ENCODE measurements at places on chromosomes 6 and 20.

GRCh38 chr6:51182827-51183226 is 364.2 kb downstream of the TFAP2B start:
- DNase-seq, result no peak

DNA sequence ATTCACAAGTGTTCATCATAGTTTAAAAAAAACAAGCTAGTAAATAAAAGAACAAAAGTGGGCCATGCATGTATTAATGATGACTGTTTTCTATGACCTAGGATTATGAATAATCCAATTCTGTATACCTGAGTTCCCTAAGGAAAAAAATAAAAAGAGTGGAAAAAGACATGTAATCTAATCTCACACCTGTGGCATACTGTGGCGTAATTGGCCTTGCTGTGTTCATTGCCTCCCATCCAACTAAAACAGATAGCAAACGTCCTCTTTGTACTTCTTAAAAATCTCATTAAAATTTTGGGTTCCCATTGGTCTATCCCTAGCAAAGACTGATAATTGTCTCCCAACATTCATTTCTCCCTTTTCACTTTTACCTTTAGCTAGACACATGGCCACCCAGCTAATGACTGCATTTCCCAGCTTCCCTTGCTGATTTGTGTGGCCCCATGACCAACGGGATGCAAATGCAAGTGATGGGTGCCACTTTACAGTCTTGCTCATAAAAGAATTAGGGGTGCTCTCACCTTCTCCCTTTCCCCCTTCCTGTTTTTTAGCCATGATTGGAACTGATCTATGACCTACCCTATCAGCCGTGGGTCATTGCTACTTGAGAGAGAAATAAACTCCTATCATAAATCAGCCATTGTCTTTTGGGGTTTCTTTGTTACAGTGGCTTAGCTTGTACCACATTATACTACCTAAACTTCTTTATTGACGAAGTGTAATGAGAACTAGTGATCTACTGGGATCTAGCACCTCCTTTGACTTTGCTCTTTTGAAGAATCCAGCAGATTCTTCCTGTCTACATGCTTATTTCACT is 32.0 kb upstream of the TBC1D22B start:
- no peak for DNase-seq

GRCh38 chr6:50608421-50608820 is 104.9 kb upstream of the TFAP2D start:
- no peak for DNase-seq

DNA sequence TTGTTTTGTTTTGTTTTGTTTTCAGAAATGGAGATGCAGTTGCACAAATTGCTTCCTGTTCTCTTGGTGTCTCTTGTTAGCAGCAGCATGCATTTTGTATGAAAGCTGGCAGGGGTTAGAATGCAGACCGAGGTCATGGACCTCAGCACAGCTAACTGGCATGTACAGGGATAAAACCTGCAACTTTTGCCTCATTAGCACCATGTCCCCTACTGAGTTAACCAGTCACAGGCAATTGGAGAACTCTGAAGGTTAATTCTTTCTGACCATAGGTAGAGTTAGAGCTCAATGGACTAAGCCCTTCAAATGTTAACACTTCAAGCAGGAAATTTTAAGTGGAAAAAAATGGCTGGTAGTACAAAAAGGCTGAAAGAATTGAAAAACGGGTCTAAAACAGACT is 377.1 kb downstream of the ADGRB3 start:
- no peak for DNase-seq

DNA sequence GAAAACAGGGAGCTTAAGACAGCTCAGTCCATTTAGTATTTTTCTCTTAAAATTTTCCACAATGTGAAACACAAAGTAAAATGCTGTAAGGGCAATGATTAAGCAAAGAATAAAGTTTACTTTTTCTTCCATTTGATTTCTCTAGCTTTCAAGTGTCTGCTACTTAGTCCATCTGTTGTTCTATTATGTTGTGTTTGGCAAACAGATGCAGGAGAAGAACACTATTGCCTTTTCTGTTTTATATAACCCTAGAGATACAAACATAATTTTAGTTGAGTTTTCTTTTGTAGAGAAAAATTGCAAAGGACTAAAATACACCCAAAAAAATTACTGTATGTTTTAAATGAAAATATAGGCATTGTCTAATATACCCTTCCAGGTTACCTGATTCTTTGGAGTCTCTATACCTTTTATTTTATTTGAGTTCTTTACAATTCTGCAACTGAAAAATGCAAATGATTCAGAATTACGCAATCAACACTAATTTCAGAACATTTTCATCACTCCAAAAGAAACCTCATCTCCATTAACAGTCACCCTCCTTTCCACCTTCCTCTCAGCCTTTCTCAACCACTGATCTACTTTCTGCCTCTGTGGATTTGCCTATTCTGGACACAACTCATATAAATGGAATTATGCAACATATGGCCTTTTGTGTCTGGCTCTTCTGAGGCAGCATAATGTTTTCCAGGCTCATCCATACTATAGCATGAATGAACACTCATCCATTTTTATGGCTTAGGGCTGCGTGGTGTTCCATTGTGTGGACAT is 96.9 kb downstream of the MKKS start:
- DNase-seq, result no peak

DNA sequence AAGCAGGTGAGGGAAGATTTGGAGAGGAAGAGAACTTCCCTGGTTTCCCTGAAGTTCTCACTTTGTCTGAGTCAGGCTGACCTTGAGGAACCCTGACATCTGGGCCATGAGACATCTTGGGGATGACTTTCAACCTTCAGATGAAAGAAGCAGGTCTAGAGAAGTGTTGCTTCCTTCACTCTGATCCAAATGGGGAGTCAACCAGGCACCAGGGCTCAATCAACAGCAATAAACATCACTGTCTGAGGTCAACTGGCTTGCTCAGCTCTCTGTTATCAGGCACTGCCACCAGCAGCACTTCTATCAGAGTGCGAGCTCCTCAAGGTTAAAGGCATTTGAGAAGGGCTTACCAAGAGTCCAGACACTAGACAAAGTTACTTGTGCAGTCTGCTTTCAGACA is 6.3 kb downstream of the ACOT8 start:
- no peak for DNase-seq

All from kidney epithelial cell (primary cell).